Globus pallidus (tissue), 1 donor: ENCODE measurements at places on chromosomes 16 and 17.

DNA sequence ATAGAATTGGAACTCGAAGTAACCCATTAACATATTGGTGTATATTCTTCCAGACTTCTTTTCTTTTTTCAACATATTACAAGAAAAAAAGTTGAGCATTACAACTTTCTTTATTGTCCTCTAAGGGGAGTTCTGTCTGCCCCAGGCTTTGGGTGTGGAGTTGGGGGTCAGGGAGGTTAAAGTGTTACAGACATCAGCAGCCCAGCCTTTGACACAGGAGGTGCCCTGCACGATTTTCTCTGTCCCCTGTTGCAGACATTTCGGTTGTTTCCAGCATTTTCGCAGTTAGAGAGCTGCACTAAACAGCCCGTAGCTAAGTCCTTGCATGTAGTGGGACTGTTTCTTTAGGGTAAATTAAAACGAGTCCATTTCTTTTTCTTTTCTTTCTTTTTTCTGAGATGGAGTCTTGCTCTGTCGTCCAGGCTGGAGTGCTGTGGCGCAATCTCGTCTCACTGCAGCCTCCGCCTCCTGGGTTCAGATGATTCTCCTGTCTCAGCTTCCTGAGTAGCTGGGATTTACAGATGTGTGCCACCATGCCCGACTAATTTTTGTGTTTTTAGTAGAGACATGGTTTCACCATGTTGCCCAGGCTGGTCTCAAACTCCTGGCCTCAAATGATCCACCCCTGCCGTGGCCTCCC is 13.4 kb upstream of the ADCY7 start:
- no peak for DNase-seq

GRCh38 chr17:63626551-63627180 is 4.4 kb downstream of the MAP3K3 start:
- DNase-seq: no peak

DNA sequence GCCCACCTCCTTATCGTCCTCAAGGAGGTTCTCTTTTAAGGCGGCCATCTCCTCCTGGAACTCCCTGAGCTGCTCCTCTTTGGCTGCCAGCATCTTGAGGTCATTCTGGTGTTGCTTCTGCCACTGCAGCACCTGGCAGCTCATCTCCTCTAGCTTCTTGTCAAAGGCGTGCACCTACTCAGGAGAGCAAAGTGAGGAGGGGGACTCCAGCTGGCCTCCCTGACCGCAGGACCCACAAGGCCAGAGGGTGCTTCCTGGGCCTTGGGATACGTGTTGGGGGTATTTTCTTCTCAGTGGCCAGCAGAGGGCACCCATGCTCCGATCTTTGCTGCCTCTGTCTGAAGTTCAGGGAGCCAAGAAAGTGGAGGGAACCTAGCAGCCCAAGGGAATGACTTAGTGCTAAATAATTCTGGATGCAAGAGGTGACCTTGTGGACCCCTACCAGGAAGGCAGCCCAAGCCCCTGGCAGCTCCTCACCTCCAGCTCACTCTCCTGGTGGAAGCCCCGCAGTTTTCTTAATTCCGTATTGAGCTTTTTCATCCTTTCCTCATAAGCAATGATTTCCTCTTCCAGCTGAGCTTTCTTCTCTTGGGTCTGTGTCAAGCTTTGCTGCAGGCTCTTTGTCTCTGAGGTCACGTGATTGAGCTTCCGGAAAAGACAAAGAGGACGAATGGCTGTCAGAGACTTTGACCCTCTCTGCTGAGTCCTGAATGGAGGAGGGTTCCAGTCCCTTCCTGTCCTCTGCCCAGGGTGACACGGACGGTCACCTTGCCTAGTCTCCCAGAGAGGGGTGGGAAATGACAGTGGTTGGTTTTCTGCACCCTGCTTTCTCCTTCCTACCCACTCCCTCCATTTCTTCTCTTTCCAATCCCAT is 31.4 kb downstream of the DHX38 start:
- DNase-seq: peak; percentile 80

GRCh38 chr16:1117176-1117900 is 21.3 kb upstream of the C1QTNF8 start:
- DNase-seq: no peak

- no peak for DNase-seq
Measured at GRCh38 chr17:47210105-47210504, 957 bp downstream of the MYL4 start.

DNA sequence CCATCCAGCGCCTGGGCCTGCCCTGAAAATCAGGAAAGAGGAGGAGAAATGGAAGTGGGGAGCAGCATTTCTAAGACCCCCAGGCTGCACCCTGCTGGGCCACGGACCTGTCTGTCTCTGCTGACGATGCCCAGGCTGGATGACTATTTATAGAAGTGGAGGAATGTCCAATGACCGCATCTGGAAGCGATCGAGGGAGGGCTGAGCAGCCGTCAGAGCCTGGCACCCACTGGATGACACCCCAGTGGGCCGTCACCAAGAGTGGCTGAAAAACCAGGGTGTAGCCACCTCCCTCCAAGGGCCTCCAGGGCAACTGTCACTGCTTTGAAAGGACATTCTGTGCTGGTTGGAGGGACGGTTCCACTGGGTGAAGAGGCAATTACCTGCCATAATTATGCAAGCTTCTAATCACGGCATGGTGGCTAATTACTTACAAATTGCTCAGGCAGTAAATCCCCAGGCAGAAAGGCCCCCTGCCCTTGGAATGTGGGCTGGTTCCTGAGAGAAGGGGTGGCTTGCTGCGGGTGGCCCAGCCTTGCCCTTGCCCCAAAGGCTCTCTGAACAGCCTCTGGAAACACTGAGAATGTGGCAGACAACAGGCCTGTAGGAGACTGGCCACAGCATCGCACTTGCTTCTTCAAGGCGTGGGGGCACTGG is 332.1 kb downstream of the C16orf95 start:
- no peak for DNase-seq

- no peak for DNase-seq
Measured at GRCh38 chr17:68600931-68601564, at the start of gene FAM20A. TSS of gene FAM20A (minus strand) at chr17:68601367. CDS start at chr17:68600666, 701 bp downstream.

GRCh38 chr17:74429604-74430384 is 2.1 kb upstream of the GPRC5C start:
- DNase-seq: no peak

GRCh38 chr16:9556949-9557665 is 465.7 kb downstream of the HAPSTR1 start:
- no peak for DNase-seq

DNA sequence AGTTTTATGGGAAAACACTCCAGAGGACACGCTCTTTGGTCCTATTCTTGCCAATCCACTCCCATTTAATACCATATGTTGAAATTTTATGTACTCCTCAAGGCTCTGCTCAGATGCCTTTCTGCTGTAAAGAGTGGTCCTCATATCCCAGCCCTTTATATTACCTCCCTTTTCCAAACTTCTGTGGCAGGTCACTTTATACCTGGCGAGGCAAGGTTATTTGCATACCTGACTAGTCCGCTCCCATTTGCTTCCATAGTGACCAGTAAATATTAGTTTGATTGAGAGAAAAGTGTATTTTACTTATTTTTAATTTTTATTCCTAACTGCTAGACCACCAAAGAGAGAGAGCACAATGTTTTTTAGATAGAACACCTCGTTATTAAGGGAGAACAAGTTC is 17.3 kb downstream of the KRT12 start:
- DNase-seq: no peak

DNA sequence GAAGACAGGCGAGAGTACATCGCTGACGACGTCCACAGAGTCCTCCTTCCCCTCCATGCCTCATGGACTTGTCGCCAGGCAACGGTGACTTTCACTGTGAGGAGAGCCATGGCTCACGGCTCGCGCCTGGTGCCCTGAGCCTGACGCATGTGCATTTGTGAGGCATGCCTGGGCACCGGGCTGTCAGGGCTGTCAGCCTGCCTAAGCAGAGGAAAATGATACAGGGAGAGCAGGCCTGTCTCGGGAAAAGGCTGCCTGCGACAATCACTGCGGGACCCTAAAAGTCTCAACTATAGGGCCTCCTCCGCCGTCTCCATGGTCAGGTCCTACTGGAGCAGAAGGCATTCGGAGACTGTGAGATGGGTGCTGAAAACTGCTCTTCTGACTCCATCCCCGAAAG is 135.5 kb upstream of the WSB1 start:
- no peak for DNase-seq

GRCh38 chr16:495127-495748 is 32.3 kb upstream of the CAPN15 start:
- DNase-seq: no peak

DNA sequence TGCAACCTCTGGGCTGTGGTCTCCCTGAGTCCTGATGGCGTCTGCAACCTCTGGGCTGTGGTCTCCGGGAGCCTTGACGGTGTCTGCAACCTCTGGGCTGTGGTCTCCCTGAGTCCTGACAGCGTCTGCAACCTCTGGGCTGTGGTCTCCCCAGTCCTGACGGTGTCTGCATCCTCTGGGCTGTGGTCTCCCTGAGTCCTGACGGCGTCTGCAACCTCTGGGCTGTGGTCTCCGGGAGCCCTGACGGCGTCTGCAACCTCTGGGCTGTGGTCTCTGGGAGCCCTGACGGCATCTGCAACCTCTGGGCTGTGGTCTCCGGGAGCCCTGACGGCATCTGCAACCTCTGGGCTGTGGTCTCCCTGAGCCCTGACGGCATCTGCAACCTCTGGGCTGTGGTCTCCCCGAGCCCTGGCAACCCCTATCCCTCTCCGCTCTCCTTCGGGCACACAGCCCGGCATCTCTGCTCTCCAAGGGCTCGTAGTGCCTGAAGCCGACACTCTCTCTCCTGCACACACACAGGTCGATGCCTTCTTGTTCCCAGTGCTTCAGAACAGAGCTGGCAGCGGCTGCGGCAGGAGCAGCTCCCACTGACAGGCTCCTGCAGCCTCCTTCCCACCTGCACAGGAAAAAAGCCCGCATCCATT is 45.6 kb downstream of the METRNL start:
- no peak for DNase-seq

- DNase-seq: no peak
Measured at GRCh38 chr16:10876315-10876714, 687 bp upstream of the CIITA start.

DNA sequence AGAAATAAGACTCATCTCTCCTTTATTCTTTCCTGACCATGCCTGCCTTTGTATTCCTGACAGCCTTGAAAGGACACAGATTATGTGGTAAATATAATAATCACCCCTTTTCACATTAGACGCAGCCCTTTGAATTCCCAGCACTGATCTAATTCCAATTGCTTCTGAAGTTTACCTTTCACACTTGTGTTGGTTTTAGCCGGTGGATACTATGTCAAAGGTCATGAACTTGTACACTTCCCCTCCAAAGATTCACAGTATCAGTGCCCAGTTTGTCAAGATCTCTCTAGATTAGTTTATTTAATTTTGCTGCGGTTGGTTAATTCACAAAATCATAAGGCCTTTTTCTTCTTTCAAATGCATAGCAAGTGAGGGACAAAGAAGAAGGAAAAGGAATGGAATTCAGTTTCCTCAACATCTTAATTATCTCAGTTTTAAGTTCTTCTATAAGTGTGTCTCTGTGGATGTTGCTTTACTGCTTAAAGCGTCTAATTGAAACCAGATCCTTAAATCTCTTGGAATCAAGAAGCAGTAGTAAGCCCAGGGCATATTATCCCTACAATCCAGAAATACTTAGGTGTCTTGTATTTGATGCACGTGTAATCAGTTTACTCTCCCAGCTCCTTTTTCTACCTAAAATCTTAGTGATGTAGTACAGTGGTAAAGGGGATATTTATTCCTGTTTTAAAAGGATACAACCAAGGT is 174.3 kb upstream of the TBX2 start:
- no peak for DNase-seq
